Stimulated activated CD4-positive, alpha-beta T cell treated with anti-CD3 and anti-CD28 coated beads, Interleukin-2, amount 100 ng/mL, for 24 hours (primary cell): ENCODE measurements at places on chromosomes 3 and 15.

DNA sequence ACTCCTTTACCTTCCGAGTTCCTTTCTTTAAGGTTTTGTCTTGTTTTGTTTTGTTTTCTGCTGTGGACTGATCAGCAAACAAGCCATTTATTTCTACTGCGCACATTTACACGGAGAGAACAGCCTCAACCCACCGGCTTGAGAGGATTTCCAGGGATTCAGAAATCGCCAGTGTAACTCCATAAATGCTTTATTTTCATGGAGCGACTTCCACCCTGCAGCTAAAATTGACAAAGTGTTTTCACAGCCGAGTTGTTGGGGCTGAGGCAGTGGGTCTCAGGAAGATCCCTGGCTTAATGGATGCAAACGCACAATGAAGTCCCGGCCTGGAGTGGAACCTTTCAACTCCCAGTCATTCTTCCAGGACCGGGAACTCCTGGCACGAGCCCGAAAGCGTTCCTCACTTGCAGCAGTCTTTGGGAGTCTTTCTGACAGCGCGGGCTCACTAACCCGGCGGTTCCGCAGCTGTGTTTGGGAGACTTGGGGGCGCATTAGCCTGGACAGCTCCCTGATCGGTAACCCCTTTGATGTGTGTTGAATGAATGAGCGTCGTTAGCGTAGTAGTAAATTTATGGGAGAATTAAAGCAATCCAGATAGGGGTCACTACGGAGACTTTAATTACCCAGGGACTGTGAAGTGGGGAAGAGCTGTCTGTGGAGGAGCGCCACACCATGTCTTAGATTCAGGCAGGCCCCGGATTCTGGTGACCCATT lies 785 bp upstream of the MYRIP start:
- DNase-seq, result no peak

- no peak for DNase-seq
Measured at GRCh38 chr15:89649013-89649625, 6.1 kb downstream of the KIF7 start.

DNA sequence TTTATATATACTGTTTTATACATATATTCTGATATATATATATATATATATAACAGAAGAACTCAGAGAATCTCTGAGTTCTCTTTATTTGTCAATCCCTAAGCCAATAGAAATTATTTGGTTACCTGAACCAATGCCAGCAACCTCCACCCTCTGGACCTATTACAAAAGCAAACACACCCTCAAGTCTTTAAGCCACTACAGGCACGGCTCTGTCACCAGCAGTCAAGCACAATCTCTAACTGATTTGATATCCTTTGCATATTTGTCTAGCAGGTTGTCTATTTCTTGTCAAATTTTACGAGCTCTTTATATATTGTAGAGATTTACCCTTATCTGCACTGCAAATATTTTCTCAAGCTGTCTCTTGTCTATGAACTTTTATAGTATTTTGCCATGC lies 66.6 kb upstream of the TOPAZ1 start:
- no peak for DNase-seq

- no peak for DNase-seq
Measured at GRCh38 chr15:60418096-60418495, 20.3 kb upstream of the ANXA2 start.

DNA sequence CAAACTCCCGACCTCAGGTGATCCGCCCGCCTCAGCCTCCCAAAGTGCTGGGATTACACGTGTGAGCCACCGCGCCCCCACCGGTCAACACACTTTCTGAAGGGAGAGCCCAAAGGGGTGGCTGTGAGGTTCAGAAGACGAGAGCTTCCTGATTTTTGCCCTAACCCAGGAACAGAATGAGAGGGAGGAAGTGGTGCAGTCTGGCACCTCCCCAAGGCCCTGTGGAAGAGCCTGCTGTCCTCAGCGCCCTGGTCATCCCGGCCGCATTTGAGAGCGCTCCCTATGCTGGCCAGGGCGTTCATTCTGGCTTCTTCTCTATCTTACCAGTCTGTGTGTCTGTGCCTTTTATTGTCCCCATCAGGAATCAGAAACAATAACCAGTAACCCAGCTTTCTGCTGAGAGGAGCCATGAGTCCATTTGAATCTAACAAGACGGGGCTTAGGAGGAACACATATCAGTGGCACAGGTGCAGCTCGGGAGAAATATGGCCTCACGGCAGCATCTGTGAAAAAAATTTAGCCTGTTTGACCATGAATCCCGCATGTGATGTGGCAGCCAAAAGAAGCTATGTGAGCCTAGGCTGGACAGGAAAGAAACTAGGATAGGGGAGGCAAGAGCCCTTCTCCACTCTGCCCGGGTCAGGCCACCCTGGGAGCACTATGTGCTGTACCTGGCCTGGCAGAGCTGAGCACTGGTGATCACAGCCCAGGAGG lies 12.9 kb downstream of the BDH1 start:
- DNase-seq, result no peak
